ENCODE measurements at places on chromosomes 3 and 15.
A peak's percentile ranks its signal among the peaks of the same experiment; 100 is the strongest.

DNA sequence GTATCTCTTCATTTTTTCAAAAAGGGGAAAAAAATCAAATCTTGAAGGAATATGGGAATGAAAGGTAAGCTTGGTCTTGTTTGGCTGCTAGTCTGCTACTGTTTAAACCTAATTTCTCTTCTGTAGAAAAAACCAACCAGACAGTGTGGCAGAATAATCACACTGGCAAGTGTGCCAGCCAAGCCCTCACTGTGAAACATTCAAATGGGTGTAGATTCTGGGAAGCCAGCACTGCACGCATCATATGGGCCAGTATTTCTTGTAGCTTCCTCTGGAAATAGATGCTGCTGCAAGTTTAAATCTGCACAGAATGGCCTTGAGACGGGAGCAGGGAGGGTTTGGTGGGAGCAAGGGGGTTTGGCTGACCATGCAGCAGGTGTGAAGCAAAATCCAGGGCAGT lies 62.1 kb downstream of the POMGNT2 start:
- no peak for DNase-seq

DNA sequence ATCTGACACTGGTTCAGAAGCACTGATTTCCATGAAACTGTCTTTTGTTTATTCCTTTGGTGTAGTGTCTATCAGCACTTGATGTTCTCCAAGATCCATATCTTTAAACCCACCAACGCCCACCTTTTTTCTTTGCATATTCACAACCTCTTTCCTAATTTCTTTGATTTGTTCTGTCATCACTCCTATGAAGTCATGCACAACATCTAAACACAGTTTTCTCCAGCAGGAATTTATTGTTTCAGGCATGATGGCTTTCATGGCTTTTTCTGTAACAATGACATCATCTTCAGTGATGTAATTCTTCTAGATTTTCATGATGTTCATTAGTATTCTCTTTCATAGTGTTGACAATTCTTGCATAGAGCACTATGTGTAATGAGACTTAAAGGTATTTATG lies 219.6 kb upstream of the POU1F1 start:
- DNase-seq: no peak

DNA sequence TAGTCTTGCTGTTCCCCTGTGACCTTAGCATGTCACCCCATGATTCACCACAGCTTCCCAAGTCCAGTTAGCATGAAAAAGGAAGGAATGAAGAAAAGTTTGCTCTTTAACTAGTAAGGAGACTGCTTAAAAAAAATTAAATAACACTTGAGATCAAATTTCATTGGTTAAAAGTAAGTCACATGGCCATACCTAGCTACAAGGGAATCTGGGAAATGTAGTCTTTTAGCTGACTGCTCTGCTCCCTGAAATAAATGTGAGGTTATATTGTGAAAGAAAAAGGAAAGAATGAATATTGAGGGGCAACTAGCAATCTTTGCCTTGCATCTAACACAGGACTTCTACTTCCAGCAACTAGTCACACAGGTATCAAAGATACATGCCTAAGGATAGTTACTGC lies 84.7 kb upstream of the LRRN1 start:
- DNase-seq: no peak

- DNase-seq: no peak
Observed at GRCh38 chr15:75389791-75390382, 21.5 kb upstream of the MAN2C1 start.

GRCh38 chr15:86603466-86603865 lies 523.8 kb downstream of the AGBL1 start:
- no peak for DNase-seq

DNA sequence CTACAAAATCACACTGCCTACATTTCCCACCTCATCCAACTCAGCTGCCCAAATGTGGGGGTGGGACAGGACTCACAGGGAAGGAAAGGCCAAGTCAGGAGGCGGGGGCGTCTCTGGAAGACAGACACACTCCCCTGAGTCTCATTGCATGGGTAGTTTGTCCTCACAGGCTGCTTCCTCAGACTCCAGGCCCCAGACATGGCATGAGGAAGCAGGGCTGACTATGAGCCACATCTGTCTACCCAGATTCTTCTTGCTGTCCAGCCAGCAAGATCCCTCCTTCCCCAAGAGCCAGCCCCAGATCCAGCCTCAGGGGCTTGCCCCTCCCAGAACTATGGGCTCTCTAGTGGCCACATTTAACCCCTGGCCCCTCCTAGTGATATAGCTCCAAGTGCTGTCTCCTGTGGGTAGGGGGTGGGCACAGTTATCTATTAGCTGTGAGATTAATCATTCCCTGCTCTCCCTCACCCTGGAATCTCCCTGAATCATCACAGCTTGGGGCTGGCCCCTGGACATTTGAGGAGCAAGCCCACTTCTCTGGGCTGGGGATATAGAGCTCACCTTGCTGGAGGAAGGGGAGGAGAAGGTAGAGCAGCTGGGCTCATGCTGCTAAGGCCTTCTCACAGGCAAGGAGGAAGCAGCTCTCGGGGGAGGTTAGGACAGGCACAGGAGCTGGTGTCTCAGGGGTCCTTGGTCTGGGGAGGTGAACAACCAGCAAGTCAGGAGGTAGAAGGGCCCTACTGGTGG lies 2.1 kb upstream of the CCDC33 start:
- no peak for DNase-seq

- DNase-seq: no peak
Observed at GRCh38 chr15:26711445-26711844, 61.4 kb downstream of the GABRB3 start.

DNA sequence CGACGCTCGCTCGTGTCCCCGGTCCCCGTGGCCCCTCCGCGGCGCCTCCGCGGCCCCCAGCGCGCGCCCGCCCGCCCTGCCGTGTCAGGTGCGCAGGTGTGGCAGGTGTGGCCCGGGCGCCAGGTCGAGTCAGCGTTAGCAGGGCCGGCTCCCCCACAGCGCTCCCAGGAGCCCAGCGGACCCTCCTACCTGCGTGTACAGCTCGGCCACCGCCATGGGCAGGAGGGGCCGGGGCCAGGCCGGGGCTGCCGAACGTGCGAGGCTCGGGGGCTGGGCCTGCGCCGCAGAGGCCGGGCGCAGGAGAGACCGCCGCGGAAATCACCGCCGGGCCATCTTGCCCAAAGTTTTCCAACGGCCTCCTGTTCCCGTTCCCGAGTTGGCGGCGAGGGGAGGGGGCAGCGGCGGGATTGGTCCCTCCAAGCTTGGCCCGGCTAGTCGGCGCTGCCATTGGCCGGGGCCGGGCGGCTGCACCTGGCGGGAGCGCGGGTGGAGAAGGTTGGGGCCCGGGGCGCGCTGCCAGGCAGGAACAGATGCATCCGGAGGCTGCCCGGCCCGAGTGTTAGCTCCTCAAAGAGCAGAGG lies at the start of gene MYO5C:
TSS of gene MYO5C (minus strand) at position 384 of the 581 bp plus-strand sequence. CDS start at position 216, 168 bp downstream.
- no peak for DNase-seq

DNA sequence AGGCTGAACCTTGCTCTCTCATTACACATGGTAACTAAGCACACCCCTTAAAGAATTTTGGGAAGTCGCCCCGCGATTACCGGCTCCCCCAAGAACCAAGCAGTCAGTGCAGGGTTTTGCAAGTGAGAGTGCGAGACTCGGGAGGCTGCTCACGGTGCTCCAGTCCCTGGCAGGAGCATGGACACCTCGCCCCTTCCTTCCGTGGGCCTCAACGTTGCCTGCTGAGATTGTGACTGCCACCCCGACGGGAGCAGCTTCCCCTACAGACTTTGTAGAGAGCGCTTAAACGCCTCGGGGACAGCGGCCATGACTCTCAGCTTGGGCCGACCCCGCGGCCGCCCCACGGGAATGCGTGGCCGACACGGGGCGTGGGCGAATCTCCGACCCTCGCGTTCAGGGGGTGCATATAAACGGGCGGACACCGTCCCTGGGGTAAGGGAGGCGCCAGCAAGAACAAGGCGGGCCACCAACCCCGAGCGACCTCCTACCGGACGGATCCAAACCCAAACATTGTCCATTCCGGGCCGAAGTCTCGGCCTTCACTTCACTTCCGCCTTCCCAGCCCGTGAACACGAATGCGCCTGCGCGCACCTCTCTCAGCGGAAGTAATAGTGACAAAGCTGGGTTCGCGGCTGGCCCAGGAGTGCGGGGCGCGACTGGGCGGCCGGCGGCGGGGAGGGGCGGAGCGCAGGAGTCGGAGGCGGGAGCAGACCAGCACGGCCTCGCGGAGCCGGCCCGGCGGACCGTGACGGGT lies at the start of gene ATP2C1:
TSS of gene ATP2C1 (plus strand) at position 709 of the 754 bp plus-strand sequence. CDS start 686 bp downstream, outside the sequence.
- peak; percentile 91 for DNase-seq

- DNase-seq: no peak
Observed at GRCh38 chr3:134904241-134904771, 109.2 kb downstream of the EPHB1 start.

- DNase-seq: no peak
Observed at GRCh38 chr3:181808053-181808452, 96.3 kb downstream of the SOX2 start.

GRCh38 chr15:91871837-91872236 lies 18.3 kb downstream of the SLCO3A1 start:
- no peak for DNase-seq

- no peak for DNase-seq
Observed at GRCh38 chr3:41167722-41168497, 31.4 kb upstream of the CTNNB1 start.

DNA sequence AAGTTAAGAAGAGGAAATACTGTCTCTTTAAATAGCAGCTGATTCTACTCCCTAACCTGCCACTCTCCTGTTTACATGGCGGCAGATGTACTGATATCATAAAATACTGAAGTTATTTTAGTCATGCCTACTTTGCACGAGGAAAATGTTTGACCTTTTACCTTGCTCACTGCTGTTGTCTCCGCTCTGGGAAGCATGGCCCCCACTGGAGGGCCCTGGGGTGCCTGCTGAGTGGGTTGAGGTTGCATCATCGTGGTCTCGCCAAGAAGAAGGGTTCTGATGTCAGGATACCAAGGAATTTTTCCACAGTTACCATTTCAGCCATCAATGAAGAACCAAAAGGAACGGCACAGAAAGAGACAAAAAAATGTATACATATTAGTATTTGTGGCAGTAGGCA lies 16.7 kb downstream of the MEIS2 start:
- DNase-seq: no peak

- no peak for DNase-seq
Observed at GRCh38 chr3:59388555-59389270, 338.9 kb upstream of the CFAP20DC start.

- no peak for DNase-seq
Observed at GRCh38 chr15:40936709-40937666, 7.8 kb downstream of the DLL4 start.

DNA sequence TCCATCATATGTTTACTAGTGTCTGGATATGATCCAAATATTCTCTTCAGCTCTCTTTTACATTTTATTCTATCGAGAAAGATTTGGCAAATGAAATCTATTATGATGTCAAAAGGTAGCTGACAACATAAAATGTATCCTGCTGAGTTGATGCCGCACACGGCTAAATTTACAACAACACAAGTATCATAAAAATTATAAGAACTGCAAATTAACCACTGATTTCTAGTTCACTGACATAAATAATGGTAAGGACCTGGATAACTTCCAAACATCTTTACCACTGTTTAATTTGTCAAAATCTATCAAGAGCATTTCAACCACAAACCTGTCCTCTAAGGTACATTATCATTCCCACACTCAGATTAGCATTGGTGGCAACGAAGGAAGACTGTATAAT lies 244.5 kb downstream of the FOXP1 start:
- no peak for DNase-seq

- DNase-seq: no peak
Observed at GRCh38 chr3:197329382-197329781, 31.0 kb upstream of the DLG1 start.

GRCh38 chr15:69997813-69998212 lies 99.9 kb downstream of the TLE3 start:
- DNase-seq: no peak

DNA sequence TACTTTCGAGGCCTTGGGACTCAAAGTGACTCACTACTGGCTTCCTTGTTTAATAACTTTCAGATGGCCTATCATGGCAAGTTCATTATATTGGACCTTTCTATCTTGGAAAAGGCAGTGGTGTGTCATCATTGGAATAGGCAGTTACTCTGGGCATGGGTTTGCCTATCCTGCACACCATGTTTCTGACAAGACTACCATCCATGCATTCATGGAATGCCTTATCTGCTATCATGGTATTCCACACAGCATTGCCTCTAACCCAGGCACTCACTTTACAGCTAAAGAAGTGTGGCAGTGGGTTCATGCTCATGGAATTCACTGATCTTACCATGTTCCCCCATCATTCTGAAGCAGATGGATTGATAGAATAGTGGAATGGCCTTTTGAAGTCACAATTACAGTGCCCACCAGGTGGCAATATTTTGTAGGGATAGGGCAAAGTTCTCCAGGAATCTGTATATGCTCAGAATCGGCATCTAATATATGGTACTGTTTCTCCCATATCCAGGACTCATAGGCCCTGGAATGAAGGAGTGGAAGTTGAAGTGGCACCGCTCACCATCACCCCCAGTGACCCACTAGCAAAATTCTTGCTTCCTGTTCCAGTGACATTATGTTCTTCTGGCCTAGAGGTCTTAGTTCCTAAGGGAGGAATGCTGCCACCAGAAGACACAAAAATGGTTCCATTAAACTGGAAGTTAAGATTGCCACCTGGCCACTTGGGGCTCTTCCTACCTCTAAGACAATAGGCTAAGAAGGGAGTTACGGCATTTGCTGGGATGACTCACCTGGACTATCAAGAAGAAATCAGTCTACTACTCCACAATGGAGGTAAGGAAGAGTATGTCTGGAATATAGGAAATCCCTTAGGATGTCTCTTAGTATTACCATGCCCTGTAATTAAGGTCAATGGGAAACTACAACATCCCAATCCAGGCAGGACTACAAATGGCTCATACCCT lies 1161.4 kb downstream of the SI start:
- DNase-seq: no peak

- DNase-seq: no peak
Observed at GRCh38 chr15:68262514-68263356, 14.8 kb upstream of the FEM1B start.

DNA sequence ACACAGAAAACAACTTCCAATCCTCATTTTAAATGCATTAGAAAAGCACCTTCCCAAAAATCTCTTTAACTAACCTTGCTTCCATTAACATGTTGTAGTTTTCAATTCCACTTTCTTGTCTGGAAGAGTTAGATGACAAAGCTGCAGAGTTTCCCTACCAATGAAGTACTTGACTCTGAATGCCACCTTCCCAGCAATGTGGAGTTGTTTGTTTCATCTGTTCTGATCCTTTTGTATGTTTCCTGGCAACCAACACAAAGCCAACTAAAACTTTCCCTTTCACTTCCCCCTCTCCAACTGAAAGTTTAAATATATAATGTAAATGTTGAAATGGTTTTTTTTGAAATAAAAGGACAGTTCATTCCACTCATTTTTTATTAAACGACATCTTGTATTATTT lies at the start of gene WDR49:
TSS of gene WDR49 (minus strand) at position 183 of the 400 bp plus-strand sequence. CDS start 517 bp downstream, outside the sequence.
- DNase-seq: no peak

- DNase-seq: no peak
Observed at GRCh38 chr3:32686713-32687112, 1.7 kb downstream of the CNOT10 start.

All from smooth muscle cell of the brain vasculature (primary cell).